ENCODE measurements at places on chromosomes 1 and 21.
A peak's percentile ranks its signal among the peaks of the same experiment; 100 is the strongest.

- no peak for DNase-seq
These were observed 277.3 kb downstream of the DNM3 start for GRCh38 chr1:172118618-172119017.

GRCh38 chr1:87325982-87326738 is 2.5 kb upstream of the LMO4 start:
- DNase-seq = peak; percentile 68

- DNase-seq = no peak
These were observed 29.0 kb upstream of the KCNK1 start for GRCh38 chr1:233584931-233585330.

DNA sequence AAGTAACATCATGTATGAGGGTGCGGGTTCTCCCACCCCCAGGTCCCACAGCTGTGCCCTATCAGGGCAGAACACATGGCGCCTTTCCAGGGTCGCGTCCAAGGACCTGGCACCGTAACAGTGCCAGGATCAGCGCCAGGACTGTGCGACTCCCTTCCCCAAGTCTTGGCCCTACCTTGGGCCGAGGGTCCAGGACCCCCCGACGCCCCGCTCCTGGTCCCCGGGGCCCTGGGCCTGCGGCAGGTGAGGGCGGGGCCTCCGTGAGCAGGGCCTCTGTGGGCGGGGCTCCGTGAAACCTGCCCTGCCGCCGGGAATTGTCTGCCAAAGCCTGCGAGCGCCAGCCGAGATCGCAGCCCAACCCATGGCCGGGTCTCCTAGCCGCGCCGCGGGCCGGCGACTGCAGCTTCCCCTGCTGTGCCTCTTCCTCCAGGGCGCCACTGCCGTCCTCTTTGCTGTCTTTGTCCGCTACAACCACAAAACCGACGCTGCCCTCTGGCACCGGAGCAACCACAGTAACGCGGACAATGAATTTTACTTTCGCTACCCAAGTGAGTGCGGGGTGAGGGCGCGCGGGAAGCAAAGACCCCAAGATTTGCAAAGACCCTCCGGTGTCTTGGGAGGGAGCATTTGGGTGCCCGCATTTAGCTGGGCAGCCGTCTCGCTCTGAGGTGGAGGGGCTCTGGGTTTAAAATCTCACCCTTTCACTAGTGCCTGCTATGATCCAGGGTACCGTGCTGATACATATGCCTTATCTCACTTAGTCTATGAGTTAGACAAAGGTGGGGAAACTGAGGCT is at the start of gene RHBG:
RHBG (plus strand) TSS at position 323 of the 796 bp plus-strand sequence; CDS start at position 362, 39 bp downstream.
- DNase-seq = no peak

- DNase-seq = peak; percentile 88
These were observed 21.8 kb downstream of the TRPM2 start for GRCh38 chr21:44375281-44375651.

- no peak for DNase-seq
These were observed 5.4 kb downstream of the CCDC190 start for GRCh38 chr1:162855461-162856150.

GRCh38 chr1:150615346-150616201 is 13.8 kb downstream of the ENSA start:
- DNase-seq = no peak

DNA sequence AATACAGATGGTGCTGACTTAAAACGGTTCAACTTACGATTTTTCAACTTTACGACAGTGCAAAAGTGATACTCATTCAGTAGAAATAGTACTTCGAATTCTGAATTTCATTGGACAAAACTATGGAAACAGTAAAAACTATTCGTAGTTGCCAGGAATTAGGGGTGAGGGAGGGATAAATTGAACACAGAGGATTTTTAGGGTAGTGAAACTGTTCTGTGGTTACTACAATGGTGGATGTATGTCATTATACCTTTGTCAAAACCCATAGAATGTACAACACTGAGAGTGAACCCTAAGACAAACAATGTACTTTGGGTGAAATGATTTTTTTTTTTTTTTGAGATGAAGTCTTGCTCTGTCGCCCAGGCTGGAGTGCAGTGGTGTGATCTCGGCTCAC is 7.5 kb downstream of the DDR2 start:
- DNase-seq = no peak

DNA sequence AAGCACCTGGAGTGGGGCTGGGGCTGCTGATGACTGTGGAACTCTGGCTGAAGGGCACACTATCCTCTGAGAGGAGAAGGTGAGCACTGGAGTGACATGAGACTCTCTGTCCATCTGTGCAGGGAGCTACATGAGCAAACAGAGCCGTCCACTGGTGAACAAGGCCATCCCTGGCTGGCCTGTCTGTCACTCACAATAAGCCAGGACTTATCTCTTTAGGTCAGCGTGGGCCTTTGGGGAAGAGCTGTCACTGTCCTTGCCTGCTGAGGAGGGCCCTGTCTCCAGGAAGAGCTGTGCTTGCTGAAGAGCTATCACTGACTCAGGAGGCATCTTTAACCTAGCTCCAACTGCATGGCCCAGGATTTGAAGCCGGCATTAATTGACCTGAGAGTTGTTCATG is 82.1 kb downstream of the FOXD2 start:
- no peak for DNase-seq

GRCh38 chr1:41313661-41314131 is 47.5 kb upstream of the FOXO6 start:
- DNase-seq = peak; percentile 53

- DNase-seq = peak; percentile 52
These were observed 199.4 kb upstream of the EDN2 start for GRCh38 chr1:41683681-41684500.

- peak; percentile 62 for DNase-seq
These were observed 6.1 kb upstream of the EPHB2 start for GRCh38 chr1:22704440-22705067.

- DNase-seq = peak; percentile 70
These were observed 16.9 kb downstream of the CAPZB start for GRCh38 chr1:19468397-19468956.

GRCh38 chr1:79791488-79792218 is 785.1 kb upstream of the ADGRL4 start:
- DNase-seq = no peak

DNA sequence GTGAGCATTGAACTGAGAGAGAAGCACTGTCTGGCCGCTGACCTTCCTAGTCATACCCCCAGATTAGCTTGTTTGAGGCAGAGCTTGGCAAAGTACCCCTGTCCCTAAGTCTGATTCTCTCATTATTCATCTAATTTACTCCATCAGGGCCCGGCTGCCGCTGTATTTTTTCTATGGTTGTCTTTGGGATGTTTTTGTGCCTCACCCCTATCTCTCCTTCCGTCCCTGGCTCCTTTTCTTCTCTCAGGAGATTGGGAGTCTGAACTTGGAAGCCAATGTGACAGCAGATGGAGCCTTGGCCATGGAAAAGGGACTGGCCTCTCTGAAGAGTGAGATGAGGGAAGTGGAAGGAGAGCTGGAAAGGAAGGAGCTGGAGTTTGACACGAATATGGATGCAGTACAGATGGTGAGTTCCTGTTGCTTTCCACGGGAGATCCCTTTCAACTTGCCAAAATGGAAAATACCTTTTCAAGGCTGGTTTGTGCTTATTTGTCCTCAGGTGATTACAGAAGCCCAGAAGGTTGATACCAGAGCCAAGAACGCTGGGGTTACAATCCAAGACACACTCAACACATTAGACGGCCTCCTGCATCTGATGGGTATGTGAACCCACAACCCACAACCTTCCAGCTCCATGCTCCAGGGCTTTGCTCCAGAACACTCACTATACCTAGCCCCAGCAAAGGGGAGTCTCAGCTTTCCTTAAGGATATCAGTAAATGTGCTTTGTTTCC is 53.9 kb downstream of the LAMC2 start:
- no peak for DNase-seq

DNA sequence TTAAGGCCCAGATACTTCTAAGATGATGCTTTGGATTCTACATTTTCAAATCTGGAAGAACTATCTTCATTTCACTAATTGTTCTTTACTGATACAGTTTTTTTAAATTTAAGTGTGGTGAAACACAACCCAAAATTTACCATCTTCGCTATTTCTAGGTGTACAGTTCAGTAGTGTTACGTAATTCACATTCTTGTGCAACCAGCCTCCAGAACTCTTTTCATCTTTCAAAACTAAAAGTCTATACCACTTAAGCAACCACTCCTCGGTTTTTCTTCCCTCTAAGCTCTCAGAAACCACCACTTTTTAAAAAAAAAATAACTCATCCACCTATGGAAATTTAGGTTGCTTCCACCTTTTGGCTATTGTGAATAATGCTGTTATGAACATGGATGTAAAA is 220.7 kb downstream of the PDE4B start:
- no peak for DNase-seq

GRCh38 chr1:58256546-58256945 is 290.0 kb downstream of the OMA1 start:
- DNase-seq = no peak

DNA sequence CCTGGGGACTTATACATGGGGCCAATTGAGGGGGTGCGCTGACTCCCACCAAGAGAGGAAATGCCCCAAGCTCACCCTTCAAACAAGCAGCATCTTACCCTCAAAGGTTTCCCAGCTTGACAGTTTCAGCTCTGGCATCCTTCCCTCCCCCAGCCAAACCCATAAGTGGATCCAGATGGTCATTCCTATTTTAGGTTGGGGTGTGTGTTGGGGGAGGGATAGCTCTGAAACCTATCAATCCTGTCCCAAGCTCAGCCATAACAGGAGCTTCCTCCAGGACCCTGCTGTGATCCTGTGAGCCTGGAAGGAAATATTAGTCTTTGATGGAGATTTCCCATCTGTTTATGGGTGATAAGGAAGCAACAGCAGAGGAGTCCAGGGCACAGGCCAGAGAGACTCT is 3.4 kb upstream of the TMEM222 start:
- DNase-seq = no peak

- DNase-seq = no peak
These were observed 5.6 kb upstream of the TNFSF18 start for GRCh38 chr1:173056365-173056764.

DNA sequence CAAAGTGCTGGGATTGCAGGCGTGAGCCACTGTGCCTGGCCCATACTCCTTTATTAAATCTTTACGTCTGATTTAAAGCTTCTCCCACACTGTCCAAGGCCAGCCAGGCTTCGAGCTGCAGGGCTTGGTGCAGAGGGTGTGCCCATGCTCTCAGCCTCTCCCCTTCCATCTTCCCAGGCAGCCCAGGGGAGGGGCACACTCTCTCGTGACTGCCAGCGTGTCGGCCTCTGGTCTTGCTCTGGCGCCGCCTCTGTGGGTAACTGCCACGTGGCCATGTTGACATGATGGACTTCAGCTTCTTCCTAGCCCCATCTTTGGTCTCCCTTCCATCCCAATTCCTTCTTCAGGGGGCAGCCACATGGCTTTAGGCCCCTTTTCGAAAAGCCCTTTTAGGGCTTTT is 4.7 kb downstream of the GPR137B start:
- no peak for DNase-seq

DNA sequence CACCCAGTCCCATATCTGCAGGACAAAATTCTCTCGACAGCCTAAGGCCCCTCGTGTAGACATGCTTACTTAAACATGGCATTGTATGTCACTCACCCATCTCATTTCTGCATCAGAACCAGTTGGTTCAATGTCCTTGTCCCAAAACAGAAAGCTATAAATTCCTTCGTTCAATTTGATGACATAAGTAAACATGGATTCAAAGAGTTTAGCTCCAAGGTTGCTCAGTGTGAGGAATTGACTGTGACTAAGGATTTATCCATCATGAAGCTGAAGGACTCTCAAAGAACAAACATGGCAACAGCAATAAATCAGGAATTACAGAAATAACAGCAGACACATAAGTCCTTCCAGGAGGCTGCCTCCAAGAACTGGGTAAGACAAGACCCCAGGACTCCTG is 237.2 kb downstream of the TOMM20 start:
- no peak for DNase-seq

DNA sequence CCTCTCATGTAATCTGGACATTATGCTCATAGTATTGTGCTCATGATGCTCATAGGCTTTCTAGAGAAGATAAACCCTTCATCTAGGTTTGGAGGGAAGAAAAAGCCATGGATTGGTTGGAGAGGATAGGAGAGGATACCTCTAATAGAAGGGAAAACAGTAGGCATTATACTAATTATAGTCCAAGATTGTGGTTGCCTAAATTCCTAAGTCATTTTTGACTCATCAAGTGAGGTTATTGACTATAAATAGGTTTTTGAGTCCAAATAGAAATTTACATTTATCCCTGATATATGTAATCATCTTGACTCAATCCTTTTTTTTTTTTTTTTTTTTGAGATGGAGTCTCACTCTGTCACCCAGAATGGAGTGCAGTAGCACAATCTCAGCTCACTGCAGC is 5.0 kb downstream of the SYT11 start:
- no peak for DNase-seq

DNA sequence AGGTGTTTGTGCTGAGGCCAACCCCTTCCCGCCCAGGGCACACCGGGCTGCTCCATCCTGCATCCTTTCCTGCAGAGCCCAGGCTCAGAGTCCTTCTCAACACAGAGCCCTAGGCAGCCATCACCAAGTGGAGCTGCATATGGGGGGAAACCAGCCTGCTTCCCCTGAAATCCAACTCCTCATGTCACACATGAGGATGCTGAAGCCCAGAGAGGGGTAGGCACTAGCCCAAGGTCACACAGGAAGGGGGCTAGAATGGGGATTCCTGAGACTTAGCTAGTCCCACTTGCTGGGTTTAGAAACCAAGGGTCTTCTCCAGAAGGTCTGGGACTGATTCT is 5.5 kb upstream of the TNFRSF1B start:
- no peak for DNase-seq

DNA sequence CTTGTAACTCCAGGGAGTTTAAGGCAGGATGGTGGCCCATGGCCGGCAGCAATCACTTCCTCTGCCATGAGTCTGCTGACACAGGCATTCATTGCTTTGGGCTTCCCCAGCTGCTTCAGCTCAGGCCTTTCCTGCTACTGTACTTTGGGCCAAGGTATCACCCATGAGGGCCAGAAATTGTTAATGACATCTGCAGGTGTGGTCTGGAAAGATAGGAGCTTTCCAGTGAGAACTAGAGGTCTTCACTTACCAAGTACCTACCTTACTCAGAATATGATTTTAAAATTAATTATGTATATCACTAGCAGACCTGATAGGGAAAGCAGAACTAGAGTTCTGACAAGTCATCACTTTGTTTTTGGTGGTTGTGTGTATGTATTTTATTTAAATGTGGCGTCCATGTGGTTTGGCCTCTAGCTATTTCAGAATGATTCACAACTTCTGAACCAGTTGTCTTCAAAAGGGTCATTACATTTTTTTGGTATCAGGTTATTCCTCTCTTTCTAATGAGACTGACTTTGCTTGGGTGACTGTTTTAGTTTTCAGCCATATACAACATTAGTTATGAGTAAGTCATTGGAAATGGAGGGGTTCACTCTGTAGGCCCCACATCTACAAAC is 2.7 kb downstream of the RGL1 start:
- no peak for DNase-seq

- no peak for DNase-seq
These were observed 124.7 kb downstream of the PCBP3 start for GRCh38 chr21:45768011-45768739.

DNA sequence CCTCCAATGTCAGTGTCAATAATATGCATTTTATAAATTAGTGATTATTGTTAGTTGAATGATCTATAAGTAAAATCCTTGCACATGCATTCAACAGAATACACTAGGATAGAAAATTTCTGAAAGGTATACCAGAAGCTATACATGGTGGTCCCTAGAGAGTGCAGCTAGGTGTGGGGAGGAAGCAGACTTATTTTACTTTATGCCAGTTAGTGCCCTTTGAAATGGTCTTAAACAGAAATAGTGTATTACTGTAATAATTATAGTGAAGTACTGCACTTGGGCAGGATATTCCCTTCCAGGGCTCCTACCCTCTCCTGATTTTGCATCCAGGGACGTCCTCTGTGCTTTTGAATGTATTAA is 23.2 kb upstream of the WDR26 start:
- DNase-seq = no peak

Measured in KBM-7 (cell line).